ENCODE measurements at places on chromosomes 16 and 17. TPM values are rescaled to one million over a fixed set of nuclear protein-coding genes. Genes with fewer than 3 reads are reported as not detected.

The ENO3 gene
- 2.4 TPM for total RNA-seq

The KRT15 gene
- 2.1 TPM for total RNA-seq

The EVPLL gene
- total RNA-seq: not detected

The PLEKHG4 gene
- 28.4 TPM for total RNA-seq

The C16orf86 gene
- 1.1 TPM for total RNA-seq

The AHSP gene
- total RNA-seq: not detected

The ERAL1 gene
- total RNA-seq: 49.6 TPM

The NXN gene
- 33.6 TPM for total RNA-seq

The MYO15A gene
- 0.27 TPM for total RNA-seq

The OTOA gene
- 0.07 TPM for total RNA-seq

The NTN1 gene
- total RNA-seq: 0.13 TPM

The EXOC3L1 gene
- total RNA-seq: 3.3 TPM

The KRT32 gene
- total RNA-seq: not detected

The DPEP2 gene
- total RNA-seq: not detected

The TEKT1 gene
- total RNA-seq: not detected

The SPSB3 gene
- total RNA-seq: 25.3 TPM

The NPIPA8 gene
- 0.22 TPM for total RNA-seq

The ZNF652 gene
- total RNA-seq: 21.1 TPM

All from thoracic aorta endothelial cell (primary cell).